ENCODE measurements at places on chromosomes 6 and 20.

DNA sequence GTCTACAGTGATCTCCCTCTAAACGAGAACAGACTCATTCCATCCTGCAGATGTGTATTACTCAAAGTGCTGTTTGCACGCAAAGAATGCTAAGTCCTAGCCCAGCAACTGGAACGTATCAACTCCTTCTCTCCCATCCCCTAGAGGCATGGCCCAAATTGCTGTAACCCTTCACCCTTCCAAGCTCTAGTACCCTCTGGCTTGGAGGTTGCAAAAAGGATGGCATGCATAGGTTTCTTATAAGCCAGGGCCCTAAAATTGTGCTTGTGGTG, 71.5 kb upstream of the TGM3 start:
- H3K36me3 ChIP-seq = no peaks in the 10 kb centered on the region
- H3K4me3 ChIP-seq = no peak overlapping the region
- H3K27me3 ChIP-seq = no peaks in the 10 kb centered on the region
- no peaks in the 10 kb centered on the region for H3K4me1 ChIP-seq
- no peak for DNase-seq

- no peaks in the 10 kb centered on the region for H3K4me1 ChIP-seq
- no peak overlapping the region for H3K4me3 ChIP-seq
- no peak for DNase-seq
- no peaks in the 10 kb centered on the region for H3K36me3 ChIP-seq
- H3K27ac ChIP-seq = no peak overlapping the region
- no peaks in the 10 kb centered on the region for H3K27me3 ChIP-seq
Observed at GRCh38 chr6:111880181-111880888, 7.1 kb upstream of the FYN start.

GRCh38 chr20:62900052-62900691, 26.1 kb downstream of the DIDO1 start:
- DNase-seq = peak; percentile 60
- no peak overlapping the region for H3K4me3 ChIP-seq
- peaks cover 43% of the 10 kb centered on the region for H3K36me3 ChIP-seq
- H3K27me3 ChIP-seq = no peaks in the 10 kb centered on the region
- H3K4me1 ChIP-seq = peaks cover 18% of the 10 kb centered on the region

- no peaks in the 10 kb centered on the region for H3K27me3 ChIP-seq
- no peak overlapping the region for H3K27ac ChIP-seq
- no peak for DNase-seq
Observed at GRCh38 chr6:89372506-89372901, 20.0 kb upstream of the UBE2J1 start.

DNA sequence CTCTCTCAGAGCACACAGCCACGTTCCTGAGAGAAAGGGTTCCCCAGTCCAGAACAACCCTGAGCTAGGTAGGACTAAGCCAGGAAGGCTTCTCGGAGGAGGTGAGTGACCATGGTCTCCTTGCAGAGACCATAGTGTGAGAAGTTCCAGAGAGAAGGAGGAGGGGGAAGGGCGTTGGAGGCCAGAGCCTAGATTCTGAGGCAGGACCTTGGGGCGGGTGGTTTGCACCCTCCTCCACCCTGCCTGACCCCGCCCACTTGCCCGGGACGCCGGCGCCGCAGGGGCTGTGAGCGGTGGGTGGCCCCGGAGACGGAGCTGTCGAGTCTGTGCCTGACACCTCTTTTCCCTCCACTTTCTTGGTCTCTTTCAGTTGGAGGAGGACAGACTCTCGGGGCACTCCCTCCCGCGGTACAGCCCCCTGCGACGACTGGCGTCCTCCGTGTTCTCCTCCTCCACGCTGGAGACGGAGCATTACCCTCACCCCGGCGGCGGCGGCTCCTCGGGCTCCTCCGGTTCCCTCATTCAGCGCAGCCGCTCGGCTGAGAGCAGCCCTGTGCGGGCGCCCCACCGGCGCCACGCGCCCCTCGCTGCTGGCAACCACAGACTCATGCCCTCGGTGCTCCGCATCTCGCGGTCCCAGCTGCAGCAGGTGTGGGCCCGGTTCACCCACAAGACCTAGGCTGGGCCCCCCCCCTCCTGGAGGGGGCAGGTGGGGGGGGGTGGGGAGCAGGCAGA, 26.2 kb downstream of the TTBK1 start:
- H3K4me3 ChIP-seq = peak overlapping the region; percentile 44
- H3K36me3 ChIP-seq = no peaks in the 10 kb centered on the region
- H3K27me3 ChIP-seq = no peaks in the 10 kb centered on the region
- peaks cover 13% of the 10 kb centered on the region for H3K4me1 ChIP-seq
- H3K27ac ChIP-seq = no peak overlapping the region

- DNase-seq = no peak
- no peaks in the 10 kb centered on the region for H3K27me3 ChIP-seq
- H3K4me1 ChIP-seq = no peaks in the 10 kb centered on the region
- H3K4me3 ChIP-seq = no peak overlapping the region
Observed at GRCh38 chr6:4940416-4940815, 63.4 kb downstream of the RPP40 start.

- no peak overlapping the region for H3K27ac ChIP-seq
- H3K4me1 ChIP-seq = no peaks in the 10 kb centered on the region
- H3K4me3 ChIP-seq = no peak overlapping the region
- no peak for DNase-seq
- no peaks in the 10 kb centered on the region for H3K36me3 ChIP-seq
Observed at GRCh38 chr6:128456510-128457230, 63.7 kb downstream of the PTPRK start.

DNA sequence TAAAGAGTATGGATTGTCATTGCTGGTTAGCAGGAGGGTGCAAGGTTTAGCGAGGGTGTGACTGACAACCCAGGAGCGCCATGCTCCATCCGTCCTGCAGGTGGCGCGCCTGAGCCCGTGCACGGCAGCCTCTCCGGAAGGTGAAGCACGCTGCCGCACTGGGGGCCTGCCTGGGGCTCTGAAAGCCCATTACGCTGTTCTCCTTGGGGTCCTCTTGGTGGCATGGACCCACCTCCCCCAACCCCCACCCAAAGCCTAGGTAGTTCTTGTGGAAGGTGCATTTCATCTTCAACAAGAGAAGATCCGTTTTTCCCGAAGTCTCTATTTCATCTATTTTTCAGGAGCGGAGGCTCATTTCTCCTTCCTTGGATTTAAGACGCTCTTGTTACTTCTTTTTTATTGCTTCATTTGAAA, 197.4 kb upstream of the KCNG1 start:
- H3K27me3 ChIP-seq = peaks cover 6% of the 10 kb centered on the region
- no peak overlapping the region for H3K4me3 ChIP-seq
- no peak for DNase-seq
- peaks cover 5% of the 10 kb centered on the region for H3K4me1 ChIP-seq
- no peak overlapping the region for H3K27ac ChIP-seq

DNA sequence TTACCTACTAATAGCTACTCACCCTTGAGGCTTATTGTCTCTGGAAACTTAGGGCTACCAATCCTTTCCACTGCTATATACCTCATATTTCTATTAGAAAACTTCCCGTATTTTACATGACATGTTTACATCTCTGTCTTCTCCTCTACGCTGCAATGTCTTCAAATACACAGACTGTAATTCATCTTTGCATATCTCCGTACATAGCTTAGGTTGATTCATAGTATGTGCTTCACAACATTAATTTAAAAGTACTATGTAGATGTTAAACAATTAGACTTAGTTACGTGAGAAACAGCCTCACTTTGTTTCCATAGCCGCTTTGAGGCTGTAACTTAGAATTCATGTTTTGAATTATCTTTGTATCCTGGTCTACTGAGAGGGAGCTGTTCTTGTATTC, 35.1 kb upstream of the FKBP1C start:
- no peaks in the 10 kb centered on the region for H3K4me1 ChIP-seq
- no peak overlapping the region for H3K4me3 ChIP-seq
- no peaks in the 10 kb centered on the region for H3K27me3 ChIP-seq
- no peak for DNase-seq

DNA sequence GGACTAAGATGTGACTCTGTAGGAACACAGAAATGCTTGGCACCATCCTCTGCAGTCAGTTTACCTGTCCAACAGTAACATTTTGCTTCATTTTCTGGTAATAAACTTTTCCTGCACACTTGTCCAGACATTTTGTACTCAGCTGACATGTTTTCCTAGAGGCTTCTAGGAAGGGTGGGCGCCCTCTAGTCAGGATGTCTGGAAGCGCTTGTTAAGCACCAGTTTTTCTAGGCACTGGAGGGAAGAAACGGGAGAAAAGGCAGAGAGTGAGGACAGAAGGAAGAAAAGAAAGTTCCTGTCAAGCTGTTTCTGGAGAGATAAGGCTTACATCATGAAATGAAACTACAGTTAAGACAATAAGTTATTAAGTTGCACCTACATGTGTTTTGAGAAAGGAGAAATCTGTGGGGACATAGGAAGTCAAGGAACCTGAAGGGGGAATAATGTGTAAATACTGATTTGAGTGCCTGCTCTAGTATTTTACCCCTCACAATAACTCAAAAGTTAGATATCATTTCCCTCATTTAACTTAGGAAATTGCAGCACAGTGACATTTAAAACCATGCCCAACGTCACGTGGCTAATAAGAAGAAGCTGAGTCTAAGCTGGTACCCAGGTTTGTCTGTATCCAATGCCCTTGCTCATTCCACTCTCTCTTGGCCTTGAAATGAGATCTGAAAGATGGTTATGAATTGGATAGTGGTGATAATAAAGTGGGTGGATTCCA, 42.7 kb upstream of the TNFRSF21 start:
- H3K36me3 ChIP-seq = no peaks in the 10 kb centered on the region
- H3K27ac ChIP-seq = no peak overlapping the region
- H3K4me3 ChIP-seq = no peak overlapping the region
- H3K27me3 ChIP-seq = no peaks in the 10 kb centered on the region

DNA sequence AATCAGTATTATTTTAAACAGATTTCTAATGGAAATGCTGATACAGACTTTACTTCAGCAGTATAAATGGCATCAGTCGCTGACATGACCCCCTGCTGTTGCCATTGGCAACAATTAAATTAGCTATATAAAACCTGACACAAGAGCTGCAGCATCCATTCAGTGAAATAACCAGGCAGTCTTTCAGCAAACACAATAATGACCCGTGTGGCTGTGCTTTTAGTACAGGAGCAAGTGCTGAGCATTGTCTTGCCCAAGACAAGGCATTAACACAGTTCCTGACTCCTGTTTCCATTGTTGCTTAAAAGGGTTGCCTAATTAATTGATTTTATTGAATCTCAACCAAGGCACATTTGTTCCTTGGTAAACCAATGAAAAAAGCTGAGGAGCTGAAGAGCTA, 382.1 kb downstream of the HACE1 start:
- no peak overlapping the region for H3K4me3 ChIP-seq
- no peak overlapping the region for H3K27ac ChIP-seq
- no peak for DNase-seq
- H3K27me3 ChIP-seq = no peaks in the 10 kb centered on the region
- H3K36me3 ChIP-seq = no peaks in the 10 kb centered on the region
- H3K4me1 ChIP-seq = no peaks in the 10 kb centered on the region

DNA sequence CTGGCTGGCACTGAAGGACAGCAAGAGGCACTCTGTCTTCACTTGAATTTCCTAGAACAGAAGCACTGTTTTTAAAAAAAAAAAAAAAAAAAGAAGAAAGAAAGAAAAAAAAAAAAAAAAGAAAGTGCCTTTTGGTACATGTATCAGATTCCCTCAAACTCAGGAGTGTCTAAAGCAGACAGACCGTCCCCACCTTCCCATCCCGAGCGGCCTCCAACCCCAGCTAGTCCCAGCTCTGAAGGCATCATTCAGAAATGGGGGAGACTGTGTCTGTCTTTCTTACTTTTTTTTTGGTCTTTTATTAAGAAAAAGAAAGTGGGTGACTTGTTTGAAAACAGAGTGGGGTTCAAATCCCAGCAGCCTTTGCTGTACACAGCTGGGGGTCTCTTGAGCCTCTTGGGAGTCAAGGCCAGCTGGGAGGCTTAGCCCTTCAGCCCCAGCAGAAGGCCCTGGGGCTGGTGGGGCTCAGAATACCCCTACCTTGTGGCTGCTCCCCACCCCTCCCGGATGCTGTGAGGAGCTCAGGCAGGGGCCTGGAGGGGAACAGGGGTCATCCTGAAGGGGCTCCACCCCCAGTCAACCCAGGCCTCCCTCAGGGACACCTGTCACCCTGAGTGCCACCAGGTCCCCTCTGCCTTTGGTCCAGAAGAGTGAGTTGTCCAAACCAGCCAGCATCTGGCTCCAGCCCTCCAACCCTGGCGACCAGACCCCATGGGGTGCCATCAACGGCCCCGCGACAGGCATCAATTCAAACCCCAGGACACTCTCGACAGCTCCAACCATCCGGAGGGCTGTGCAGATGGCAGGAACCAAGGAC, 128.3 kb downstream of the TAF4 start:
- no peaks in the 10 kb centered on the region for H3K4me1 ChIP-seq
- H3K36me3 ChIP-seq = no peaks in the 10 kb centered on the region
- no peaks in the 10 kb centered on the region for H3K27me3 ChIP-seq

DNA sequence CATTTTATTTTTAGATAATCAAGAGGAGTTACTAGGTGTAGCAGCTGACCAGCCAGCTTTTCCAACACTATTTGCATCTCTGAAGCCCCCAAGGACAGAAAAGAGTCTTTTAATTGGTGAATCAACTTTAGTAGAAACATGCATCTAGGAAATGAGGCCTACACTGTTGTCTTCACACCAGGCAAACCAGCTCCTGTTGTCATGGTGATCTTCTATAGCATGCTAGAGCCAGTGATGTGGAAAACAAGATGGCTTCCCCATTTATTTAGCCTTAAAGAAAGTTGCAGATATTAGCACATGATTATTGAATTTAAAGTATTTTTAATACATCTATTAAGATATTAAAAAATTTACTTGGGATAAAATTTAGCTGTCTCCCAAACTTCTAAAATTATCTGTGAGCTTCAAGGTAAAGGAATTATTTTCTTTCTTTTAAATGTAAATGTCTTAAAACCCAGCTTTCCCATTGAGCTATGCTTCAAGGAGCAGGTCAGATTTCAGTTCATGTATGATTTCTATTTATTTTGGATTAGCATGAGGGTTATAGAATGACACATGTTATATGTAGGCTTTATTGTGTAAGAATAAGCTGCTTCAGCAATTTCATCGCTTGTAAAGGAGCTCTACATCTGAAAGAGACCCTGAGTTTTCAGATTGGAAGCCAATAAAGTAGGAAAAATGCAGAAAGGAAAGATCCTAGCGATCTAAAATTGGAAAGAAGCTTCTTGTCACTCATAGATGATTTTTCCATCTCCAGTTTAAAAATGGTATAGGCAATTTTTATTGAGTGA, 564.9 kb upstream of the CITED2 start:
- no peaks in the 10 kb centered on the region for H3K27me3 ChIP-seq
- no peaks in the 10 kb centered on the region for H3K36me3 ChIP-seq
- no peak for DNase-seq
- H3K4me3 ChIP-seq = no peak overlapping the region

DNA sequence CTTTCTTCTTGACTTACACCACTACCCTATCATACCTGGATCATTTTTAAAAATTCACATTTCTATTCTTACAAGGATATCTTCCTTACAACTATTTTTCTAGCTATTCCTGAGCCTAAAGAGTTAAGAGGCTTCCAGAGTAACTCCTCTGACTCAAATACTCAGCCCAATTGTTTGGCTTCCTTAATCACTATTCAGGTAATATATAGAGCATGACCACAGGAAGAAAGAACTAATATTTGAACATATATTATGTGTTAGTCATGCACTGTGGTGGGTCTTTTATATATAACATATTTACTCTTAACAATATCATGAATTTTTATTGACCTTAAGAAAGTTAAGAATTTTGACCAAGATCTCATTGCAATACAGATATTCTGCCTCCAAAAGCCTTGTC, 42.0 kb upstream of the ID4 start:
- no peak overlapping the region for H3K4me3 ChIP-seq
- no peaks in the 10 kb centered on the region for H3K36me3 ChIP-seq
- no peak for DNase-seq
- no peaks in the 10 kb centered on the region for H3K4me1 ChIP-seq
- no peaks in the 10 kb centered on the region for H3K27me3 ChIP-seq

Measured in effector memory CD4-positive, alpha-beta T cell (primary cell).